ENCODE measurements at places on chromosomes 11 and 22.

- DNase-seq = no peak
These were observed 65.9 kb downstream of the ADAMTS15 start for GRCh38 chr11:130514316-130514715.

GRCh38 chr22:26124991-26125725, 44.1 kb upstream of the SEZ6L start:
- no peak for DNase-seq

GRCh38 chr11:13338427-13339069, 61.0 kb downstream of the BMAL1 start:
- DNase-seq = no peak

DNA sequence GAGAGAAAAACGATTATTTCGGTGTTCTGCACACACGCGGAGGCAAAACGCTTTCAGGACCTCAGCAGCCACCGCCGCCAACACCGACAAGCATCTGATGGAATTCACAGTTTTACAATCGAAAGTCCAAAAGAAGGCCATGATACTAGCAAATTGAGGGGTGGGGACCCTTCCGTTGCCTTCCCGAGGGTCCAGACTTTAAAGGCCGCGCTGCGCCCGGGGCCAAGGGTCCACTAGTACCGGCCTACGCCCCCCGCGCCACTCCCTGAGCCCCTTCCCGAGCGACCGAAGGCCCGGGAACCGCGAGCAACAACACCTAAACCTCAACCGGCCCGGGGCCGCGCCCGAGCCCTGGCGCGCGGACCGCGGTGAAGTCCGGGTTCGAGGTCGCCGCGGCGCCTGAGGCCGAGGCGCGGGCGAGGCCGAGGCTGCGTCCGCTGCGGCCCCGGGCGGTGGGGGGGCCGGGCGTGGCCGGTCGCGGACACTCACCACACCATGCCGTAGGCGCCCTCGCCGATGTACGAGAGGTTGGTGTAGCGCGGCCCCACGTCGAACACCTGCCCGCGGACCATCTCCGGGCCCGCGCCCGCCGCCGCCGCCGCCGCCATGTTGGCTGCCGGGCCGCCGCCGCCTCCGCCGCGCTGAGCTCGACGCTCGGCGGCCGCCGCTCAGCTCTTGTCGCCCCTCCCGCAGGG, 465 bp downstream of the MAPK1 start:
- DNase-seq = no peak

GRCh38 chr11:64643256-64643881, 52.3 kb downstream of the SLC22A12 start:
- DNase-seq = no peak

Measured in T-cell (primary cell).